HFFc6 (cell line): ENCODE measurements at places on chromosomes 4 and X. TPM values are rescaled to one million over a fixed set of nuclear protein-coding genes. Genes with fewer than 3 reads are reported as not detected.

DNA sequence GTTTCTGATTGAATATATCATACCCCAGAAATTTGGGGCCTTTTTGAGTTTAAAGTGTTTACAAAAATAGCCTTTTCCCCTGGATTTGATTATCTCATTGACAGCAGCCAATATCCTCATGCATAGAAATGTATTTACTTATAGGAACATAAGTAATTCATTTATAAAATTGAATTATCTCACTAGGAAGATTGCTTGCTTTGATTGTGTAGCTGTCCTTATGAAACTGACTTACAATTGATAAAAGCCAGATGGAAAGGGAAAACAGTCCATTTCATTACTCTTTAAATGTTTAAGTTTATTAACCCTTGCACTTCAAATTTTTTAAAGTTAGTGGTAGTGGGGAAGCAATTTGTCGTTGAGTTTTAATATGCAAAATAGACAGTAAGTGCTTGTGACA is 310.2 kb upstream of the TBX22 start:
- H3K27me3 ChIP-seq = no peaks in the 10 kb centered on the region
- DNase-seq = no peak
- H3K36me3 ChIP-seq = no peaks in the 10 kb centered on the region
- H3K4me3 ChIP-seq = no peak overlapping the region
- H3K27ac ChIP-seq = no peak overlapping the region
- H3K4me1 ChIP-seq = no peaks in the 10 kb centered on the region

- DNase-seq = no peak
- no peak overlapping the region for H3K4me3 ChIP-seq
- no peaks in the 10 kb centered on the region for H3K27me3 ChIP-seq
- H3K27ac ChIP-seq = no peak overlapping the region
- H3K4me1 ChIP-seq = no peaks in the 10 kb centered on the region
These were observed 164.3 kb downstream of the PDHA2 start for GRCh38 chr4:96003951-96004740.

- DNase-seq = no peak
- H3K27ac ChIP-seq = no peak overlapping the region
- H3K4me3 ChIP-seq = no peak overlapping the region
- H3K4me1 ChIP-seq = peaks cover 22% of the 10 kb centered on the region
These were observed 789.2 kb upstream of the INTU start for GRCh38 chr4:126843492-126844067.

DNA sequence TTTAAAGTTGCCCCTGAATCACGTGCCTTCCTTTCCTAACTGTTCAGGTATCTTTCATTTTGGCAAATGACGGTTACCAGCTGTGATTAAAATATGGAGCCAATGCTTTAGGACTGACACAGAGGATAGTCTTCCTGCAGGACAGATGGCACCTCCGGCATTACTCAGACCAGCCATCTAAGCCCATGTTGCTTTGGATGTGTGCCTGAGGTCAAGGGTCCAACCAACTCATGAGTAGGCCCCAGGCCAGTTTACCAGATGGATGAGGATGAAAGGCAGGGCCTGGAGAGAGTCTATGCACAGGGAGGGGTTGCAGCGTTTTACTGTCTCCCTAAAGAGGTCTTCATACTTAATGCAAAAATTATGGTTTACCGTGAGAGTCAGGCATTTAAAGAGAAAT is 174.0 kb upstream of the GATB start:
- H3K27me3 ChIP-seq = peaks cover 6% of the 10 kb centered on the region; the same call in 1 of the 2 replicates
- no peaks in the 10 kb centered on the region for H3K36me3 ChIP-seq
- no peak overlapping the region for H3K4me3 ChIP-seq
- DNase-seq = no peak
- peaks cover 9% of the 10 kb centered on the region for H3K4me1 ChIP-seq
- H3K27ac ChIP-seq = no peak overlapping the region

DNA sequence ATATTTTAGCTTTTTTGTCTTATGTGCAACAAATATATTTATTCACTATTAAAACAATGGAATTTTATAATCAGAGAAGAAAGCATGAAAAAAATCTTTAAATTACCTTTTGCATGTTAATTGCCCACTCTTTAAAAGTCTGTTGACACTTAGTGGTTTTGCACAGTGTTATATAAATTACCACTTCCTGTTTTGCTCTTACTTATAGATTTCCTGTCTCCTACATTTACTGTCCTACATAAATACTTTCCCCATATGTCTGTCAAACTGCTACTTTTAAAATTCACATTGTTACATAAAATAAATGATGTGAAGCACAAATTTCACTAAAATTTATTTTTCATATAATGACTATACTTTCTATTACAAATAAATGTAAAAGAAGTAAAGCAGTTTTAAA is 161.1 kb upstream of the NDST4 start:
- DNase-seq = no peak
- no peaks in the 10 kb centered on the region for H3K27me3 ChIP-seq
- no peaks in the 10 kb centered on the region for H3K36me3 ChIP-seq
- no peak overlapping the region for H3K4me3 ChIP-seq
- H3K27ac ChIP-seq = no peak overlapping the region
- no peaks in the 10 kb centered on the region for H3K4me1 ChIP-seq

The ELK1 gene
- total RNA-seq = 44.3 and 45.3 TPM in 2 replicates

- peaks cover 6% of the 10 kb centered on the region for H3K27me3 ChIP-seq
- peak; percentile 15 for DNase-seq
- no peaks in the 10 kb centered on the region for H3K36me3 ChIP-seq
- H3K27ac ChIP-seq = no peak overlapping the region
- H3K4me1 ChIP-seq = peaks cover 18% of the 10 kb centered on the region
These were observed 38.1 kb downstream of the LAMTOR3 start for GRCh38 chr4:99856166-99856565.

The AR gene
- 12.4 and 15.5 TPM in 2 replicates for total RNA-seq

- no peak for DNase-seq
- no peaks in the 10 kb centered on the region; the same call in 1 of the 2 replicates for H3K27me3 ChIP-seq
- no peak overlapping the region for H3K27ac ChIP-seq
- H3K4me1 ChIP-seq = no peaks in the 10 kb centered on the region
- H3K36me3 ChIP-seq = no peaks in the 10 kb centered on the region
- no peak overlapping the region for H3K4me3 ChIP-seq
These were observed 10.8 kb upstream of the KLKB1 start for GRCh38 chr4:186216465-186217024.

DNA sequence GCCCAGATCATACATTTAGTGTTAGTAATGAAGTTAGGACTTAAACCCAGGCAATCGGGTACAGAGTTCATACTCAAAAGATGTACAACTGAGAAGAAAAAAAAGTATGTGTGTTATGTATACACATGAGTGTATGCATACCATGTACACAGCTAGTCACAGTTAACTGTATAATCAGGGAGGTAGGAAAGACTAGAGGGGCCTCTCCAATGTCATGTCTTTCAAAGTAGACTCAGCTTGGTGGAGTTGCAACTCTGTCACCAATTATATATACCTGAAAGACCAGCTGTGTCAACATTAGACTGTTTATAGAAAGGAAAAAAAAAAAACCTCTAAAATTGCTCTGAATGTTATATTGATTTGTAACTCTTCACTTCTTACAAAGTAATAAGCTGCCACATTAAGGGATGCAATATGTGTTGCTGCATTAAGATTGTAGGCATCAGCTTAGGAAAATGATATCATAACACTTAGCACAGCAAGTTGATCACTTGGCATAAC is 167.5 kb downstream of the DCTD start:
- peaks cover 32% of the 10 kb centered on the region for H3K36me3 ChIP-seq
- 0 out of 2 replicates have a peak overlapping the region, but pooled peaks have one; percentile 13 for H3K4me3 ChIP-seq
- H3K4me1 ChIP-seq = peaks cover 55% of the 10 kb centered on the region
- no peak for DNase-seq
- no peaks in the 10 kb centered on the region; the same call in 1 of the 2 replicates for H3K27me3 ChIP-seq

GRCh38 chr4:20378181-20378580 is 126.5 kb downstream of the SLIT2 start:
- H3K4me1 ChIP-seq = peaks cover 24% of the 10 kb centered on the region
- no peaks in the 10 kb centered on the region; the same call in 1 of the 2 replicates for H3K27me3 ChIP-seq
- no peak overlapping the region for H3K4me3 ChIP-seq
- peaks cover 16% of the 10 kb centered on the region for H3K36me3 ChIP-seq
- no peak overlapping the region for H3K27ac ChIP-seq

DNA sequence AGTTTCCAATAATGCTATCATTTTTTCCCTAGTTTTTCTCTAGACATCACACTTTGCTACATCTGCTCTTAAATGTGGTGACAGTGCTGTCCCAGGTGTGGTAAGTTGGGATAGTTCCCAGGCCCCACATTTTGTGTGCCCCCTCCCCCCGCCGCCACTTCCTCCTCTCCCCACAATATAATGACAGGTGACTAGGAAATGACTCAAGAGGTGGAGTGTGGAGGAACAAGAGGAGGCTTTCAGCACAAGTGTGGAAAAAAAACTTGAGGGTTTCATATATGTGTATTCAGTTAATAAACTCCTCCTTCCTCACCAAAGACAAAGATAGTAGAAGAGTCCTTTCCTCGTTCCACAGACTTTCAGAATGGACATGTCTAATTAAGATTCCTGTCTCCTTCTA is 18.3 kb upstream of the IL21 start:
- no peak overlapping the region for H3K4me3 ChIP-seq
- no peak for DNase-seq

The HSFX1 gene
- total RNA-seq = 0.33 to 0.54 TPM (median 0.47 TPM) in 3 replicates

DNA sequence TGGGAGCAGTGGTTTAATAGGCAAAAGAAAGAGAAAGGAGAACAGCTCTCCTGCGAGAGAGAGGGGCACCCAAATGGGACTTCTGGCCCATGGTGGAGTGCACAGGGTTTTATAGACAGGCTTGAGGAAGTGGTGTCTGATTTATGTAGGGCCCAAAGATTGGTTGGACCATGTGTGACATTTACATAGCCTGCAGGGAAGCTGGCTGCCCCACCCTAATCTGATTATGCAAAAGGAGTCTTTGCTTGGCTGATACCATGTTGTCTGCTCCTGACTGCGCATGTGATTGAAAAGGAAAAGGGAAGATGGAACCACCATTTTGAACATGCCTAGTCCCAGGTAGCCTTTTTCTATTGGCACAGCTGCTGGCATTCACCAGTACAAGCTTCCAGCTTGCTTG is 100.0 kb upstream of the DIPK2B start:
- DNase-seq = no peak
- no peaks in the 10 kb centered on the region for H3K36me3 ChIP-seq
- H3K27ac ChIP-seq = no peak overlapping the region
- no peaks in the 10 kb centered on the region; the same call in 1 of the 2 replicates for H3K4me1 ChIP-seq
- no peak overlapping the region for H3K4me3 ChIP-seq

DNA sequence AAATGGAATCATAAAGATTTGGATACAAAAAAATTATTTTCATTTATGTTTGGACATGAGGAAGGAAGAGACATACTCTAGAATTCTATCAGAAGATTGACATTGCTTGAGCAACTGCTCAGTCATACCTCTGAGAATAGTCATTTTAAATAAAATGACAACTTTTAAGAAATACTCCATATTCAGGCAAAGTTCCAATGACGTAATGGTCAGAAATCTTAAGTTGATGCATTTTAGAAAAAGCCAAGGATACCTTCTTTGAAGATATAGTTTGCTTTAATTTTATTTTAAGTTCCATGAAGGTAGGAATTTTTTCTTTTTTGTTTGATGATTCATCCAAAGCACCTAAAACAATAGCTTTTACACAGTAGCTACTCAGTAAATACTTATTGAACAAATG is 110.3 kb upstream of the ATOH1 start:
- H3K27me3 ChIP-seq = no peaks in the 10 kb centered on the region; the same call in 1 of the 2 replicates
- H3K4me3 ChIP-seq = no peak overlapping the region
- no peak overlapping the region for H3K27ac ChIP-seq

DNA sequence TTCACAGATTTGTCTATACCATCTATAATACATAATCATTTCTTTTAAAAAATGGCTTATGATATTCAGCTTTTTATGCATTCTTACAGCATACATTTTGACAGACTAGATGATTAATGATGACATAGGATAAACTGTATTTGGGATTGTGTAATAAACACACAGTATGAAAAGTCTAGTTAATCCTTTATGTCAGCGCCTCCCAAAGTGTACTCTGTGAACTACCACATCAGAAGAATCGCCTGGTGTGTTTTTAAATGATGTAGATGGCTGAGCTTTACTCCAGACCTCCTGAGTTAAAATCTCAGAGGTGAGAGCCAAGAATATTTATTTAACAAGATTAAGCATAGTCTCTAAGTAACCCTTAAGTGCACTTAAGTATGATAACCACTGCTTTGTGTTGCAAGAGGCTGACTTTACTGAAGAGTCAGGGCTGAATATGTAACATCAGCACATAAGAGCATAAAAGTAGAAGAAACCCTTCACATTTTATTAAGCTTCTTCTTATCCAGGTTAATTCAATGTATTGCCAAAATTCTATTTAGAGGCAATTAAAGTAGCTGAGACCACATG is 104.2 kb downstream of the ANK2 start:
- no peak overlapping the region for H3K4me3 ChIP-seq
- H3K27me3 ChIP-seq = no peaks in the 10 kb centered on the region
- no peaks in the 10 kb centered on the region for H3K4me1 ChIP-seq
- no peaks in the 10 kb centered on the region for H3K36me3 ChIP-seq
- H3K27ac ChIP-seq = no peak overlapping the region
- no peak for DNase-seq

- no peaks in the 10 kb centered on the region for H3K36me3 ChIP-seq
- H3K4me1 ChIP-seq = no peaks in the 10 kb centered on the region
- no peaks in the 10 kb centered on the region for H3K27me3 ChIP-seq
- H3K27ac ChIP-seq = no peak overlapping the region
These were observed 216.3 kb upstream of the PCDH18 start for GRCh38 chr4:137748616-137749015.
